Cerebellum (tissue), 4 donors: ENCODE measurements at places on chromosomes 12 and 14. TPM values are rescaled to one million over a fixed set of nuclear protein-coding genes. Genes with fewer than 3 reads are reported as not detected.

GRCh38 chr12:15196678-15197505 is 24.3 kb downstream of the RERG start:
- no peak for DNase-seq

- no peak for DNase-seq
Observed at GRCh38 chr12:58615047-58615446, 305.3 kb downstream of the LRIG3 start.

- no peak for DNase-seq
Observed at GRCh38 chr14:105889666-105890473, 363.5 kb downstream of the TMEM121 start.

- no peak for DNase-seq
Observed at GRCh38 chr12:108425238-108425795, 86.2 kb upstream of the CMKLR1 start.

DNA sequence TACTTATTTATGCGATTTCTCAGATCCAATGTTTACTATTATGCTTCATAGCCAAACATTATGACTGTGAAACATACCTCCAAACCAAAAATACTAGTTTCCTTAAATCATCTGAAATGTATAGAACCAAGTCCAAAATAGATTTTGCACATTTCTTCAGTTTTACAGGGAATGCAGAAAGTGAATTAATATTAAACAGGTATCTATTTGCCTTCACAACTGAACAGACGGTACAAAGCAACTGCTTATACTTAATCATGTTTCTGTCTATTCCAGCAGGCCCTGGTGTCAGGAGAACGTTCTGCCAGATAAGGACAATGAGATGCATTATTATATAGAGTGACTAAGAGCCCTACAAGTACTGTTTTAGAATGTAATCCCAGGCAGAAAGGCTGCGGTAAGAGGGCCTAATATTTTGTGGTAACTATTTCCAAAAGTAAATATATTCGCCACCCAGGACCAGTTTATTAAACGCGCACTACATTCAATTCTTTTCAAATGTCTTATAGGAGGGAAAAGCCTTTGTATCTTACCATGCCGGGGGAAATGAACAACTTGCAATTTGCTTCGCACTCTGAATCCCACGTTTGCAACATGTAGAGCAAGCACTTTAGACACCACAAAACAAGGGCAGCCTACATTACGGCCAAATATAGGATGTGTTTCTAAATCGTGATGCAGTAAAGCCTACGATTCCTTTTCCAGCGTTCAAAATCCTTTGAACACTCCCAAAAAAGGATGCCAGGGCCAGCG is 1.5 kb downstream of the CORO1C start:
- DNase-seq = no peak

DNA sequence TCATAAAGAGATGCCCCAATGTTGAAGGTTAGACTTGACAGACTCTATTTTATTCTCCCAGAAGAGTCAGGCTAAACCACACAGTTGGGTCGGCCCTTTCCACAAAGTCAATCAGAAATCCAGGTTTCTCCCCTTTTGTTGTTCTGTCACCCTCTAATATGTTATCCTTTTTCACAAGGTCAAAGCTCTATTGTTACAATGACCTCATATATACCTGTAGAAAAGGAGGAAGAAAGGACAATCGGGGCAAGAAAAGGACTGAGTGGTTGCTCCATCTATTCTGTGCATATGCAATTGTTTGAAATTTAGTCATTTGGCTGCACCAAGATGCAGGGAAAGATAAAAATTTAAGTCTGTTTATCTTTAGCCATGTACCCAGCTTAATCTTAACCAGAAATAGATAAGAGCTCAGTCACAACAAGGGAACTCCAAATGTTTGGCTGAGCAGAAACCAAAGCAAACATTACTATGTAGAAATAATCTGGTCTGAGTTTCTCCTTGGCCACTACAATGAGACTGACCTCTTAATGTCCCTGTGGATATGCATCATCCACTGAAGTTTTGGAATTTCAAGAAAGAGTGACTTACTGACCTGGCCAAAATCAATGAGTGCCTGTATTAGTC is 503.7 kb downstream of the GALC start:
- no peak for DNase-seq

GRCh38 chr14:68819260-68819691 is 26.4 kb upstream of the ZFP36L1 start:
- DNase-seq = no peak

DNA sequence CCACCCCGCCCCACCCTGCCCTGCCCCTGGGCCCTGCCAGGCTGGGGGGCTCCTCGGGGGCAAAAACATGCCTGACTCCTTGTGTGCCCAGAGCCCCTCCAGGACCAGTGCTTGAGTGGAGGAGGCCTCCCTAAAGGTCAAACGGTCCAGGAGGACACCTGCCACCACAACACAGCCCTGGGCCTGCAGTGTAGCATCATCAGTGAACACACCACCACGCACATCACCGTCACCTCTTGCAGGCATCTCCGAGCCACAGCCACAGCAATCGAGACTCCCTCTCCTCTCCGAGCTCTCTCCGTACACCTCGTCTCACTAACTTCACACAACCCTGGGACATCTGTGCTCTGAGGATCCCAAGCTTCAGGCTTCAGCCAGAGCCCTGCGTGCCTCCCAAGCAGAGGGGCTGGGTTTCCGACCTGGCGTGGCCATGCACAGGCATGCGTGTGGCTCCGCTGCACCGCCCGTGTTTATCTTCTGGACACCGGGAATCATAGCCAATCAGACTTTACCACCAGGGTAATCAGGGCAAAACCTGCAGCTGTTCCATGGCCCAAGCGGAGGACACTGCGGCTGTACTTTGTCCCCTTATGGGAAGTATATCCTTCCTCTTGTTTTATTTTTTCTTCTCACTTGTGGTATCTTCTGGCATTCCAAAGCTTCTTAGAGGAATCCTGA is 6.2 kb upstream of the DIO3 start:
- no peak for DNase-seq

DNA sequence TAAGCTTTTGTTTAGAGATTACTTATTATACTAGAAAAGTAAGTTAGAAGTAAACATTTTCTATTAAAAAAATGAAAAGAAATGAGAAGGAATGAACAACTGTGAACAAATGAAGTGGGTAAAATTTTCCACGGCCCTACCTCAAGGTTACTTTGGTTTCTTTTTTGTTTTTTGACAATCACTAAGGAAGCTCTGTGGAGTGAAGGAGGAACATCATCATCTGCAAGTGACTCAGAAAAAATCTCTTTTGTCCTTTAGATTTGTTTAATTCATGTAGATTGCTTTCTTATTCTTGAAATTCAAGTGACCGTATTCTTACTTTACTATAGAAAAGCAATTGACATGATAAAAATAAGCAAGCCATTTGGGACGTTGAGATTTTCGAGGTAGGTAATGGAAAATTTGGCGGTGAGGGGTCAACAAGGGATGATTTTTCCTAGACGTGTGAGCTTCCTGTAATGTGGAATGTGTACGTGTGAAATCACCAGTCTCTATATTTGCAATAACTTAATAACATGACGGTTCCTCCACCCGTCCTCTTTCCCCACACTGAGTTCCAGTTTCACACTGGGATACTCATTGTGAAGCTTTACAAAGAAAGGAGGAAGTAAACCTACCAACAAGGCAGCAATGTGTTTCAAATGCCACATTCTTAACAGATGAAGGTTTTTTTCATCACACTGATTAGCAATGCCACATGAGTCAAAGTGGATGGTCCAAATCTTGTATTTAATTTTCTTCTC is 62.3 kb upstream of the EGLN3 start:
- DNase-seq = no peak

DNA sequence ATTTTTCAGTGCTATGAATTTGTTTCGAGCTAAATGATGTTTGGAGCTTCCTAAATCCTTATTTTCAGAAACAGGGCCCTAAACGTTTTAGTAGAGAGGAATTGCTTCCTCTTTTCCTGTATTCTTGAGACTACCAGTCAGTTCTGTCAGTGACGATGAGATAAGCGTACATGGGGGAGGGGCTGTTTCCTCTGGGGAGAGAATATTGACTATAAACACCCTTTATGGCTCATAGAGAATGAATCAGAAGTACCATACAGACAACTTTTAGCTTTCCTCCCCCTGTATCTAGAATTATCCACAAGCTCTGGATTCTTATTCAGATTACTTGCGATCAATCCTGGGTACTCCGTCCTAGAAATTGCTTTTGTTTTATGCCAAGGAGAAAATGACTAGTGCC is 5.1 kb downstream of the TBK1 start:
- DNase-seq = no peak

TOMM20L gene
- not detected for total RNA-seq

GRCh38 chr12:21300632-21301031 is 34.1 kb downstream of the SLCO1A2 start:
- DNase-seq = no peak

STON2 gene
- total RNA-seq = 29.9 TPM

DNA sequence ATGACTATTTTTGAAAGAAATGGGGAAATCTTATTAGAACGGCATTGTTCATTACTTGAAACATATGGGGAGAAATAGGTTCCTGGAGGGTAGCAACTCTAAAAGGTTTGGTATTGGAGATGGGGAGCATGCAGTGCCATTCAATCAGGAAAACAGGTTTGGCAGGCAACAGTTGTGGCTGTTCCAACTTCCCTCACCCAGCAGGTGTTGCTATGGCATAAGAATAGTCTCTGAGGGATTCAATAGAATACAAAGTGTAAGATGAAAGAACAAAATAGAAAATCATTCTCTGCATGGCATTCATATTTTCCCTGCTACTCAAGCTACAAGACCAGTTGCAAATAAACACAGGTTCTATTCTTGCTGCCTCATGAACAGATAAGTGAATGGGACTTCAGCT is 393.3 kb upstream of the RPL10L start:
- DNase-seq = no peak

SERPINA4 gene
- total RNA-seq = not detected

RNASE1 gene
- total RNA-seq = 14.5 TPM

- DNase-seq = no peak
Observed at GRCh38 chr12:67661311-67662021, 12.9 kb downstream of the DYRK2 start.

GRCh38 chr14:86420131-86420530 is 890.2 kb downstream of the FLRT2 start:
- peak; percentile 19 for DNase-seq

DNA sequence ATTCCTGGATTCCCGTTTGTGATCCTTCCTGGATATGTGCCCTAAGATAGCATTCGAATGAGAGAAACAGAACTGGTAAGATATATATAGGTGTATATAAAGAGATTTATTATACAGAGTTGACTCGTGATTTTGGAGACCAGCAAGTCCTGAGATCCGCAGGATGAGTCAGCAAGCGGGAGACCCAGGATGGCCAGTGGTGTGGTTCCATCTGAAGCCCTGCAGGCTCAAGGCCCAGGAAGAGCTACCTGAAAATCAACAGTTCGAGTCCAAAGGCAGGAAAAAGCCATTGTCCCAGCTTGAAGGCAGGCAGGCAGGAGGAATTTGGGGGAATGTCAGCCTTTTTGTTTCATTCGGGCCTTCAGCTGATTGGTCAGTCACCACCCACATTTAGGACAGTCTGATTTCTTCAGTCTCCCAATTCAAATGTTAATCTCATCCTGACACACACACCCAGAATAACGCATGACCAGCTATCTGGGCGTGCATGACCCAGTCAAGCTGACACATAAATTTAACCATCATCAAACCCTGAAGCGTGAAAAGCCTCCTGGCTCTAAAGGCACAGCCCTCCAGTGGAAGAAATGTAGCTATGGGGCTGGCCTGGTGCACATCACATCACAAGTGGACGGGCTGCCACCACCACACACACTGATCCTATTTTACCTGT is 44.3 kb downstream of the TUNAR start:
- no peak for DNase-seq

- no peak for DNase-seq
Observed at GRCh38 chr12:7612851-7613250, 52.9 kb downstream of the APOBEC1 start.

OVCH1 gene
- 1.6 TPM for total RNA-seq

- no peak for DNase-seq
Observed at GRCh38 chr12:100913872-100914592, 119.5 kb downstream of the ANO4 start.

GRCh38 chr14:21997300-21997699 is 323.7 kb upstream of the OR4E1 start:
- no peak for DNase-seq

AHNAK2 gene
- 10.6 TPM for total RNA-seq

GRCh38 chr14:74954232-74954946 is 1.0 kb downstream of the PGF start:
- no peak for DNase-seq

GRCh38 chr12:16421806-16422205 is 74.4 kb downstream of the MGST1 start:
- DNase-seq = no peak

GRCh38 chr14:68692916-68693771 is 99.7 kb downstream of the ZFP36L1 start:
- DNase-seq = no peak

GRCh38 chr12:108215458-108215857 is 86.4 kb downstream of the WSCD2 start:
- no peak for DNase-seq

- DNase-seq = no peak
Observed at GRCh38 chr12:65259501-65259900, 19.0 kb upstream of the MSRB3 start.

DNA sequence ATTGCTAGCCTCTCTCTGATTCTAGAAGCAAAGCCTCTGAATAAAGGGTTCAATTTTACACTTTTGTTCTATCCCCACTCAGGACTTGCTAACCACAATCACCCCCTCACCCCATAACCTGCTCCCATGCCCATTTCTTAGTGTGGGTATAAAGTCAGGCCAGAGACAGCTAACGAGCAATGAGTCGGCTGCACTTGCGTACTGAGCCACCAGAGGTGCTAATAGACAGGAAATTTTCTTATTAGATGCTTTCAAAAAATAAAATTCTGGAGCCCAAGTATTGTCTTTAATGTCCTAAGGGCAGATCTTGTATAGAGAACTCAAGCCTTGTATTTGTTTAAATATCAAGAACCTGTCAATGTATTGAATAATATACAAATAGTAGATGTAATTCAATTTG is 256.9 kb downstream of the SYT1 start:
- no peak for DNase-seq

GRCh38 chr12:104137001-104137901 is 759 bp downstream of the NFYB start:
- peak; percentile 35 for DNase-seq

- no peak for DNase-seq
Observed at GRCh38 chr14:87967496-87967895, 25.5 kb downstream of the GALC start.

DNA sequence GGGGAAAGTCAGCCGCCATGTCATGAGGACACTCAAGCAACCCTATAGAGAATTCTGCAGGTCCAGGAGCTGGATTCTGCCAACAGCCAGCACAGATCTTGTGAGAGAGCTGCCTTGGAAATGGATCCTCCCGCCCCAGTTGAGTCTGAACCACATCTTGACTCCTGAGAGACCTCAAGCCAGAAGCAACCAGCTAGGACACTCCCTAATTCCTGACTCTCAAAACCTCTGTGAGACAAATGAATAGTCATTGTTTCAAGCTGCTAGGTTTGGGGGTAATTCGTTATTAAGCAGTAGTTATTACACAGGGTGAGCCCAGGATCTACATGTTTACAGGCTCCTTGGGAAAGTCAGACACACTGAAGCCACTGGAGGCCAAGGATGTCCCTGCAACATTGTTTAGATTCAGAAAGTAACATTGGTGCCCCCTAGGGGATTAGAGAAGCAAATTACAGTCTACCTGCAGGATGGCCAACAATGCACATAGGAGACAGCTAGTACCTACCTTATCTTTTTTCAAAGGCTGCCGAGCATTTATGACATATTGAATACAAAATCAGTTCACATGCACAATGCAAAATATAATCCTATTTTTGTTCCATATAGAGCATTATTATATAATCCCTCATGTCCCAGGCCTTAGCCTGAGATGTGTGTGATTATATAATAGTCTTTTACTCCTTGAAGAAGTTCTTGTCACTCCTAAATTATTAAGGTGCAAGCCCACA is 57.9 kb upstream of the FICD start:
- DNase-seq = peak; percentile 84
